Epithelial cell of proximal tubule (primary cell): ENCODE measurements at places on chromosomes 16 and 17. TPM values are rescaled to one million over a fixed set of nuclear protein-coding genes. Genes with fewer than 3 reads are reported as not detected.

DNA sequence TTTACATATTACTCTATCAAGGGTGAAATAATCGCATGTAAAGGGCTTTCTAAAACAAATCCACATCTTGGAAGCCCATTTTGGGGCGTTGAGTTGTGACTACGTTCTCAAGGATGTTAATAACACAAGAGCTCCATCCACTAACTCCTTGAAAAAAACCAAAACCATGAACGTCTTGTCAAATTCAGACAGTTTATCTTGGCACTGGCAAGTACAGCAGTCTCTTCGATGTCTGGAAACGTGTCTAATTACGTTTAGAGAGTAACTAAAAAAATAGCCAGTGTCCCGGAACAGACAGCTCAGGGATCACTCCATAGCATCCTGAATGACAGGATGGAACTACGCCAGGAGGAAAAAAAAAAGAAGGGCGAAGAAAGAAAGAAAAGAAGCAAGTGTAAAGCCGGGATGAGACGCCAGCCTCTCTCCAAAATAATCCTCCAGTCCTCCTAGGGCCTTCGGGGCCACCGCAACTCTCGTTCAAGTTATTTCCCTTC is 954 bp downstream of the MYO1D start:
- DNase-seq = no peak

GRCh38 chr16:88533932-88534637 is 36.1 kb upstream of the ZC3H18 start:
- no peak for DNase-seq

DNA sequence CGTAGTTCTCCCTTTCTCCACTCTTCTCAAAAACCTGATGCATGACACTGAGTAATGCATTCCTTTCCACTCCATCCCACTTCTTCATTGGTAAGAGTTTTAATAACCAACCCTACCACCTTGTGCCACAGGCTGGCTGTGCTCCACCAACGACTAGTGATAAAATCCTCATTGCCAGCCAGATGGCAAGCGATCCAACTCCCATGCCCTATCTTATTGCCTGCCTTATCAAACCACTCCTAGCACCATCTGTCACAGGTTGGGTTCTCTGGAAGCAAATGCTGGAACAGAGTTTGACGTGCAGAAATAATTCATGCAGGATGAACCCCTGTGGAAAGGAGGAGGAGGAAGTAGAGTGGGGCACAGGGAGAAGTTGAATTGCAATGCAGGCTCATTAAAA is 99.5 kb downstream of the CHD9NB start:
- DNase-seq = no peak

Gene YBX2
- 0.14 and 0.35 TPM in 2 replicates for total RNA-seq

Gene ALOX12B
- 0.35 TPM in 1 of 2 replicates, not detected in the other for total RNA-seq
